ENCODE measurements at places on chromosomes 2 and 18.

GRCh38 chr2:66547118-66547517 lies 112.2 kb downstream of the MEIS1 start:
- no peak for DNase-seq

DNA sequence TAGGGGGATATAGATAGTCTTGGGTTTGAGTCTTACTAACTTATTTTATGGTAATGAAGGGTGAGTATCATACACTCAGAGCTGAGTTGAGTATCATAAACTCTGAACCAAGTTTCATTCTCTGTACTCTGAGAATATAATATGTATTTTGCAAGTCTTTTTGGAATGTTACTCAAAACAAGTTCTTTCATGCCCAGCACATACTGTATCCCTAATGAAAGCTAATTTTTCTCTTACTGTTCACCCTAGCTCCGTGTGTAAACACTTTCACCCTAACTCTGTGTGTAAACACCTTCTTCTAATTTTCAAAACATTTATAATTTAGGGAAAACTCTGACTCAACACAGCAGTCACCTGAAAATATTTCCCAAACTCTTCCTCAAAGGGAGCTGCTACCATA lies 29.7 kb upstream of the CHST9 start:
- DNase-seq = no peak

DNA sequence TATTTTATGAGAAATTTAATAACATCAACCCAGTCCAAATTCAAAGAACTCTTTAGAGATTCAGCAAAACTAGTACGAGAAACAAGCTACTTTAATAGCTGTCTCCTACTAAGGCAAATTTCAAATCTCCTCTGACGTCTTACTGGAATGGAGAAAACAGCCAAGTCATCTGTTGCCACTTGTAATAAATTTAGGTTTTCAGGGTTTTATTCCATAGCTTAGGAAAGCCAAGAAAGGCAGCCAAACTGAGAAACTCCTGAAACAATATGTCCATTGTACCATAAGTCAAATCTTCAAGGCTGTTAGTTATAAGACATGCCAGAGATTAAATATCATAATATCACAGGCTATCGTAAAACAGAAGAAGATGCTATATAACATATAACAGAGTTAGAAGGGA lies 524.6 kb upstream of the SETBP1 start:
- DNase-seq = no peak

GRCh38 chr2:158815658-158816057 lies 20.5 kb downstream of the DAPL1 start:
- DNase-seq = no peak

DNA sequence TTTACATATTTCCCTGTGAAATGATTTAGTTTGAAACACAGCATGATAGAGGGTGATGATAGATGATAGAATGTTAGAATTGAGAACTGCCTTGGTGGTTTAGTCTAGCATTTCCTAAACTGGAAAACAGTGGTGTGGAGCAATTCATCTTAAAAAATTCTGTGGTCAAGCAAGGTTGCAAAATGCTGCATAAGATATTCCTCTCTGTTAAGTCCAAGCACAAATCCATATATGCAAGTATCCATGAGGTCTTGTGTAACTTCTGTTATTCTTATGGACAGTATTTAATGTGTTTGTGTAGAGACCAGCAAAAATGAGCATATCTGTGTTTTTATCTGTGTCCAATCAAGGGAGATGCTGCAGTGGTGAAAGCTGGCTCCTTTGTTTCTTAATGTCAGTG lies 30.0 kb downstream of the CPS1 start:
- no peak for DNase-seq

DNA sequence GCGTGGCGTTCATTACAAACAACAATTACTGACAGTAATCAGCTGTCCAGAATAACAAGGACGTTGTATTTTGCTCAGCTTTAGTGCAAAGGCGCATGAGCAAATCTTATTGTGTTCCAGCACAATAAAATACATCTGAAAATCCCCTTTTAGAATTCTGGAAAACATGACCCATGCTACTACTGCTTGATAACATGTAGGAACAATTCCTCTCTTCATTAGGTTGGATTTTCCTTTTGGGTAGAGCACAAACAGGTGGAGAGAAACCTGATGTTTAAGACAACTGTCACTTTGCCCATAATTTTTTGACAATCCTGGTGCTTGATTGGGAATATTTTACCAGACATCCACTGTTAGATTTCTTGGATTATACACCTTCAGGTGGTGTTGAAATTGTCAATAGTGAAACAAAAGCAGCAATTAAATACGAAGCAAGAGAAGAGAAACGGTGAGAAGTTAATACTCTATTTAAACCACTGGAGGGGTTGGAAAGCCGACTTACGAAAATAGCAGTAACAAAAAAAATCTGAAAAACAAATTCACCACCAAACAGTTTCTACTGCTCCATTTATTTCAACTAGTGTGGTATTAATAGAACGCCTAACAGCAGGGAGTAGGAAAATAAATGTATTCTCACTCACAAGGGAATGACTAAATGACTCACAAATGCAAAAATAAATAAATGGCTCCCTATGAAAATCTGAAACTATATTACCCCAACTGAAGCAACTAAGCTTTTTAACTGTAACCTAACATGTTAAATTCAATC lies 102.7 kb downstream of the CPO start:
- no peak for DNase-seq

DNA sequence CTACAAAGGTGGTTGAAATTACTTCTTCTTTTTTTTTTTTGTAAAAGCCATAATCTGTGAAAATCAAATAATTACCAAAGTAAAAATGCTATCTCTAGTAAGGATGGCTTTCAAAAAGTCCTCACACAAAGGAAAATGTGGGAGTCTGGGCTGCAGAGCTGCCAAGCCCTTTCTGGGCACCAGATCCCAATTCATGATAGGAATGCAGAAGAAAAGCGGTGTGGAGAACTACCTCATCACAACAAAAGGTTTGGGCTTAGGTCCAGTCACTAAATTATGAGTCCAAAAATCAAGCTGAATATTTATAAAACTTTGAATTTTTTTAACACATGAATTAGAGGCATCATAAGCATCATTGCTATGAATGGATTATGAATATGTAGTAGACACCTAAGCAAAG lies 30.8 kb upstream of the EPHA4 start:
- no peak for DNase-seq

GRCh38 chr2:126862730-126863129 lies 36.0 kb upstream of the TEX51 start:
- DNase-seq = no peak

DNA sequence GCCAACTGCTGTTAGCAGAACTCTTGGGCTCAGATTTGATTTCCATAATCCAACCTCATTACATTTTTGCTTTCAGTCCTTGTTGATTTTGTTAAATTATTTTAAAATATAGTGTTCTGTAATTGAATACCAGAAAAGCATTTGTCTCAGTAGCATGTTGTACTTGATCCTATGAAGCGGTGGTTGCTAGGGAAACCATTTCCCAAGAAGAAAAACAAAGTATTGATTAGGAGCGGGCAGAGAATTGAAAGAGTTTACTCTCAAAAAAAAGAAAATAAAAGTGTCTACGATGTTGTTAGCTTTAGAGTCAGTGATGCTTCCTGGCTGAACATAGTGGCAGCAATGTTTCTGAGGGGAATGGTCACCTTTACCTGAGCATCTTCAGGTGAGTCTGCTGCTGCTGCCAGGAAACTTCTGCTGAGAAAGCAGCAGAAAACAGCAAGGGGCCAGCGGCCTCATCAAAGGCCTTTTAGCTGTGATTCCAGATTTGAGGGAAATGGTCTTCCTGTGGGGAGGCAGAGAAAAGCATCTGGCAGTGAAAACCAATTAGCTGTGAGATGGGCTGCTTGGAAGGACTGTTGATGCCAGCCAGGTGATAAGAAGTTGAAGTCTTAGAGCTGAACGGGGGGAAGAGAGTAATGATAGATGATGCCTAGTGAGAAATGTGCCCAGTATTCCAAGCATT lies 37.1 kb downstream of the CRIM1 start:
- DNase-seq = no peak

- no peak for DNase-seq
Measured at GRCh38 chr2:150122871-150123613, 364.4 kb downstream of the RND3 start.

DNA sequence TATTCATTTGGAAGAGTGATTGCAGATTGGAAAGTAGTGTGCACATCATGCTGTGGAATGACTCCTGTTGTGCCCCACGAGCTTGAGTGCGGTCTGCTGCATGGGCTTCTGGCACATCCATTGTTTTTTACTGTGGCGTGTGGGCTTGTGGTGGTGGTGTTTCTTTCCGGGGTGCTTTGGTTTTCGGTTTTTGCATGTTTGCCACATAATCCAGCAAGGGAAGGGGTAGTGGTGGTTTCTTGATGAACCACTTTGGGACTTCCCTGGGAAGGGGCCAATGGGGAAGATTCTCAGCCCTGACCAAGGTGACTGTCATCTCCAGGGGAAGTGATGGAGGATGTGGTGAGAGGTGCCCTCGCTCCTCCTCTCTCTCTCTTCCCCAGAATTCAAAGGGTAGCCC lies 57.0 kb downstream of the COA5 start:
- no peak for DNase-seq

DNA sequence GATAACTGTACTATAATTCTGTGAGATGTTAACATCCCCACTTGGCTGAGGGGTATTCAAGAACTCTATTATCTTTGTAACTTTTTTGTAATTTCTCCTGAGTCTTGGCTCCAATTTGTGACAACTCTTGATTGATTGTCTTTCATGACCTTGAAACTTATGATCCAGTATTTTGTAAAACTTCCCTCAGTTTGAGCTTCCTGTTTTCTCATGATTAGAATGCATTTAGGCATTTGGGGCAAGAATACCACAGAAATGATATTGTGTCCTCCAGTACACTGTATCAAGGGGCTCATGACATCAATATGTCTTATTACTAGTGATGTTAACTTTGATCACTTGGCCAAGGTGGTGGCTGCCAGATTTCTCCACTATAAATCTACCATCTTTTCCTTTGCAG lies 37.4 kb downstream of the PNO1 start:
- DNase-seq = no peak

- DNase-seq = no peak
Measured at GRCh38 chr18:23234619-23235018, 99.3 kb downstream of the CABLES1 start.

DNA sequence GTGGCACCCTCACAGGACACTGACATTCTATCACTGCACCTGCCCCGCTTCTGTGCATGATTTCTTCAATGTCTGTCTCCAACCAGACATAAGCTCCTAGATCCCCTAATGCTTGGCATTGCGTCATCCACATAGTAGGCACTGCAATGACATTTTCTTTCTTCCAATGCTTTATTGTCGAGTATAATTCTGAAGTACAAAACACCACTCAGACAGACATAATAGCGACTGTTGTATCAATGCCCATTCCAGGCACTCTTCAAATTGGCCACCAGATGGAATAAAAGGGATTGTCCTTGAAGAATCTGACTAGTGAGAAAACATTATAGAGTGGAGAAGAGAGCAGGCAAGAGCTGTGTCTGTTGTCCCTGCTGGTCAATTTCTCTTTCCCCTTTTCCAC lies 89.0 kb downstream of the LPIN1 start:
- DNase-seq = no peak

DNA sequence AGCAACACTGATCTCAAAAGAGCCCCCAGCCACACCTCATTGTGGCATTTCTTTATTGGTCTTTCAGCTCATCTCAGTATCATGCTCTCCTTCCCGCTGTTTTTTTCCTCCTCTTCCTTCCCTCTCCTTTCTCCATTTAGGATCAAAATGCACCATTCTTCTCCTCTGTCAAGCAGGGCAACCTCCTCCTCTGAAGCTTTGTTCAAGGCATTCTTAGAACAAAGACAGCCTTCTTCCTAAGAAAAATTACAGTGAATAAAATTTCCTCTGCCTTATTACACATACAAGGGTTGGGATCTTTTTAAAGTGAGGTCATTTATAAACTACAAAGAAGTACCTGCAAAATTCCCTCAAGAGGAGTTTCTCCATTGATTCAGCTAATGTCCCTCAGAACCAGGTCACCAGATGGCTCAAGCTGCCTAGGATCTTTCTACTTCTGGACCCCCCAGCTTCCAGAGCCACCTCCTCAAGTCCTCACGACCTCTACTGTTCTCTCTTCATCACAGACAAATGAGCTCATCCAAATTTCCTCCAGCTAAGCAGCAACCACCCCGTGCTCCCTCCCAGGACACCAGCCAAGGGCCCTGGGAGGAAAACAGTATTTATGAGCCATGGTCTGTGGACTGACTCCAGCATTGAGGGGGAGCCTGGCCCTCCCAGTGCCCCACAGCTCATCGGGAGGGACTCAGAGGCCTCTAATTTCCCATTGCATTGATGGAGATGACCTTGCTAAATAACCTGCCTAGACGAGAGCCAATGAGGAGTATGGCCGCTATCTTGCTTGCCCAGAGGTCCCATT lies 18.0 kb downstream of the SFXN5 start:
- no peak for DNase-seq

- DNase-seq = no peak
Measured at GRCh38 chr2:122535960-122536505, 780.6 kb downstream of the TSN start.

DNA sequence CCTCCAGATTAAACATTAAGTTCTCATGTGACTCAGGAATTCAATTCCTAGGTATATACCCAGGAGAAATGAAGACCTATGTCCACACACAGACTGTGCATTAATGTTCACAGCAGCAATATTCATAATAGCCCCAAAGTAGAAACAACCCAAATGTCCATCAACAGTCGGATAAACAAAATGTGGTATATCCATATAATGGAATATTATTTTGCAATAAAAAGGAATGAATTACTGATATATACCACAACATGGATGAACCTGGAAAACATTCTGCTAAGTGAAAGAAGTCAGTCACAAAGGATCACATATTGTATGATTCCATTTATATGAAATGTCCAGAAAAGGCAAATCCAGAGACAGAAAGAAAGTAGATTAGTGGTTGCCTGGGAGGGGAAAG lies 20.5 kb downstream of the PELI1 start:
- no peak for DNase-seq

DNA sequence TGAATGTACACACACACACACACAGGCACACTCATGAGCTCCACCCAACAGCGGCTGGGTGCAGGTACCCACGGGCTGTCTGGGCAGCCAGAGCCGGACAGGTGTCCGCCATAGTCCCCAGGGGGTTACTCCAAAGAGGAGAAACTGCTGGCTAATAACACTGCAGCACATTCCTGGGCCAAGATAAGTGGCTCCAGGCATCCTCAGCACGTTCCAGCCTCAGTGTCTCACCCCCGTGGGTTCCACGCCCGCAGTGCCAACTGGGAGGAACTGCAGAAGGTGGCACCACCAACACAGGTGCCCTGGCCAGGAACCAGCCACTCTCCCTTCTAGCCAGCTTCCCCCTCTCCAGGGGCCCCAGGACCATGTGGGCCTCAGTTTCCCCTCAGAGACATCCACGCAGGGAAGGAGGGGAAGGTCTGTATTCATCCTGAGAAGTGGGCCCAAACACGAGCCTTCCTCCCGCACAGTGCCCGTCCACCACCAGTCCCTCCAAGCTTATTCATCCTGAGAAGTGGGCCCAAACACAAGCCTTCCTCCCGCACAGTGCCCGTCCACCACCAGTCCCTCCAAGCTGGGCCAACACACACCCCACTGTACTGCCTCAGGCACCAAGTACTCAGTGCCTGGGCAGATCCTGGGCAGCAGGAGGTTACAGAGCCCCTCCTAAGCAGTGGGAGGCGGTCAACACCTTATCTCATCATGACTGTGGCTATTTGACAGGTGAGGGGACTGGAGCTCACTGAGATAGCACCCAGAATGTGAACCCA lies 47.6 kb downstream of the TNS1 start:
- DNase-seq = no peak
